ENCODE measurements at places on chromosomes 2 and 18.

- DNase-seq = peak; percentile 1
These were observed 353.9 kb upstream of the SPHKAP start for GRCh38 chr2:228535396-228535795.

DNA sequence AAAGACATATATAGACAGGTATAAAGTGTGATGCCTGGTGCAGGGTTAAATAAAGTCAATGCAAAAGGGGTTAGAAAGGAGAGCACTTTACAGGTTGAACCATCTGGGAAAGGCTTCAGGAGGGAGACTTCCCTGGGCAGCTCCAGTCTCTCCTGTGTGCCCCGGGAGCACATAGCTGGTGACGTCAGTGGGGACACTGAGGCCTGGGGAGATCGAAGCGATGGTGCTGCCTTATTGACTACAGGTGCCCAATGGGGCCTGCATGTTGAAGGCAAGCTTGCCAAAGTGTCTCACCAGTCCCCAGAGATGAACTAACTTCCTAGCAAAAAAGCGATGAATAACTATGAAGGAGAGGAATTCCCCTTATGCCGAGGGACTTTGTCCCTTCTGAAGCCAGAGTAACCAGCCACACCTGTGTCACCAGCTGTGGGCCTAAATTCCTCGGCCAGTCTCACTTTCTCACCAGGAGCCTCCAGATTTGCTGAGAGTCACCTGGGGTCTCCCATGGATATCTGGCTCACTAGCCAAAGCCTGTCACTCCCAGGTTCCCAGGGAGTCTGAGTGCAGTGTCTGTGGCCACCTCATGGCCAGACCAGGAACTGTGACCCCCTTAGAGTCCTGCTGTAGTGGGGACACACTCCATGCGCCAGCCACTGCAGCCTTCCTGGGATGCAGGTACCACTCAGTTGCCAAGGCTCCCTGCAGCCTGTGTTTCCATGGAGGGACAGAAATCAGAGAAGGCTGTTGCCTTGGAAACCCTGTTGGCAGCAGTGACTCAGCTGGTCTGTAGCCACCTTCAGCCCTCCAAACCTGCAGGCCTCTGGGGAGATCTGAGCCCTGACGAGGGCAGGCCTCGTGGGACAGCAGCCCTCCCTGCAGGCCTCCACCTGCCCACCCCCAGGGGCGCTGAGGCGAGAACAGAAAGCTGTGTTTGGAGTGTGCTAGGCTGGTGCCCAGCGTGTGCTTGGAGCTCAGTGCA lies 128.7 kb downstream of the CTIF start:
- no peak for DNase-seq

GRCh38 chr2:18791172-18791797 lies 201.9 kb upstream of the NT5C1B start:
- no peak for DNase-seq

GRCh38 chr2:101751276-101751815 lies 53.8 kb downstream of the MAP4K4 start:
- no peak for DNase-seq

DNA sequence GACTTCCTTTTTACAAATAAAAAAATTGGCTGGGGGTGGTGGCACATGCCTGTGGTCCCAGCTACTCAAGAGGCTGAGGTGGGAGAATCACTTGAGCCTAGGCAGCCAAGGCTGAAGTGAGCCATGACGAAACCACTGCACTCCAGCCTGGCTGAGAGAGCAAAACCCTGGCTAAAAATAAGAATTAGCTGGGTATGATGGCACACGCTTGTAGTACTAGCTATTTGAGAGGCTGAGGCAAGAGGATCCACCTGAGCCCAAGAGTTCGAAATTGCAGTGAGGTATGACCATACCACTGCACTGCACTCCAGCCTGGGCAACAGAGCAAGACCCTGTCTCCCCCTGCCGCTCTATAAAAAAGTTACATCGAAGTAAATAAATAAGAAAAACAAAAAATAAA lies 33.7 kb downstream of the GFPT1 start:
- DNase-seq = no peak

- no peak for DNase-seq
These were observed 61.9 kb upstream of the PSMD14 start for GRCh38 chr2:161246281-161246680.

DNA sequence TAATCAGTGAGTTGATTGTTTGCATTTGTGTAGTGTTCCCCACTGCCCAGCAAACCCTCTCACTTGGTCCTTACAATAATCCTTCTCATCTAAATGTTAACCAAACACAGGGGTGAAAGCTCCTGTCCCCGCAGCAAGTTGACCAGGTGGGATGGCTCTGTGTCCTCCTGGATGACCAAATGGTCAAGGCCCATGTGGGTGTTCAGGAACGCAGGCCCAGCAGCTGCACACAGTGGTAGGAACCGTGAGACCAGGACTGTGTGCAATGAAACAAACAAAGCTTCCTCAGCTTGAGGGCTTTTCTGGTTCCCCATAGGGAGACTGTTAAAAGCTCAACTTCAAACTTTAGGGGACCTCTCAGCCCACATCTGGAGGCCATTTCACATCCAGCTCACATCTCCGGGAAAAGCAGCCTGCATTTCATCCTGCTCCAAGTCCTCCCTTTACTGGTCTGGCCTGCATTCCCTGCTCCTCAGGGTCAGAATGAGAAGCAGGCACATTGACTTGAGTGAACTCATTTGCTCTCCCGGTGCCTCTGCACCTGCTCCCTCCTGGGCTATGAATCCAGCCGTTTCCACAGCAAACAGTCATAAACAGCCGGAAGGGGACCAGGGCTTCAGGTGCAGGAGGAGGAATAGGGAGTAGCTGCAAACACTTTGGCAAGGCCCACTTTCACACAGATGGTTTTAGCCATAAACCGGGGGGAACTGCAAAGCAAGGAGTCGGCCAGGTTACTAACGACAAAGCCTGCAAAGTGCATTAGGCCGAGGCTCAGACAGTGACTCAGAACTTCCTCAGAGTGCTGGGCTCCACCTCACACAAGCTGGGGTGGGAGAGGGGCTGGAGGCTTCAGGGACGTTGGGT lies 144.7 kb downstream of the CAPN13 start:
- peak; percentile 30 for DNase-seq

DNA sequence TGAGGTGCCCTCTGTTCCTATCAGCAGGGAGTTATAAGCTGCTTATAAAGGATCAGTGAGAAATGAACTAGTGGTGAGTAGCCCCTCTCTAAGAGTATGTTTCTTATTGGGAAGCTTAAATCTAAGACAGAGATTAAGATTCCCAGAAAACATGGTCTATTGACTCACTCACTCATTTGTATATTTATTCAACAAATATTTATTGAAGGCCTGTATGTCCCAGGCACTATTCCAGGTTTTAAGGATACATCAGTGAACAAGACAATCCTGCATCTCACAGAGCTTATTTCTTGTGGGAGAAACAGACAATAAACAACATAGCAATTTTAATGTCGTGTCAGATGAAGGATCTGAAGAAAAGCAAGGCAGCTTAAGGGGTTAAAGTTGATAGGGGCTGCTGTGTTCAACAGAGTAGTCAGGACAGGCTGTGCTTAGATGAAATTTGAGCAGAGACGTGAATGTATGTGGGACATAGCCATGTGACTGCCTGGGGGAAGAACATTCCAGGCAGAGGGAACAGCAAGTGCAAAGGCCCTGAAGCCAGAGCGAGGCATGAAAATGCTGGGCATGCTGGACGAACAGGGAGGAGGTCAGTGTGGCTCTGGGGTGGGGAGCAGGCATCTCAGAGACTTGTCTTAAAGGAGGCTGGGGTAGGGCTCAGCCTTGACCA lies 14.8 kb upstream of the PSD4 start:
- no peak for DNase-seq

DNA sequence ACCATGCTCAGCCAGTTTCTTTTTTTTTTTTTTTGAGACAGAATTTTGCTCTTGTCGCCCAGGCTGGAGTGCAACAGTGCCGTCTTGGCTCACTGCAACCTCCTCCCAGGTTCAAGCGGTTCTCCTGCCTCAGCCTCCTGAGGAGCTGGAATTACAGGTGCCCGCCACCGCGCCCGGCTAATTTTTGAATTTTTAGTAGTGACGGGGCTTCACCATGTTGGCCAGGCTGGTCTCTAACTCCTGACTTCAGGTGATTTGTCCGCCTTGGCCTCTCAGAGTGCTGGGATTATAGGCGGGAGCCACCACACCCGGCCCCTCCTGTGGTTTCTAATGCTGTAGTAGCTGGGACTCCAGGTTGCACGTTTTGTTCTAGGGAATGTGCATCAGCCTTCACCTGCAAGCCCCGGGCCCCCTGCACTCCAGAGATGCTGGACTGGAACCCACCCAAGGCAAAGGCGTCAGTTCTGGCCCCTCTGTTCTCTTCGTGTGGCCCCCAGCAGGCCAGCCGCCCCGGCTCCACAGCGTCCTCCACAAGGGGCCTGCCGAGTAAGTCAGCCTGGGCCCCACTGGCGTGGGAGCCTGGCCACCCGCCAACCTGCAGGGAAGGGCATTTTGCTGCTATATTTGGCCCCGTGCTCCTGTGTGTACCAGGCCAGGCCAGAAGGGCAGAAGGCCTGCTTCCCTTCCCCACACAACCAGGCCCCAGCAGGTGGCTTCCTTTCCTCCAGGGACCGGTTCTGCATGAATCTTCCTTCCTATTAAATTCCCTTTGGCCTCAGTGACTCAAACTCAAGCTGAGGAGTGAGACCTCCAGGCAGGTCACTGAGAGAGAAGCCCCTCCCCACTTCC lies 25.7 kb upstream of the B3GNT7 start:
- no peak for DNase-seq

- peak; percentile 92 for DNase-seq
These were observed 55.5 kb downstream of the NCK2 start for GRCh38 chr2:105800036-105800713.

DNA sequence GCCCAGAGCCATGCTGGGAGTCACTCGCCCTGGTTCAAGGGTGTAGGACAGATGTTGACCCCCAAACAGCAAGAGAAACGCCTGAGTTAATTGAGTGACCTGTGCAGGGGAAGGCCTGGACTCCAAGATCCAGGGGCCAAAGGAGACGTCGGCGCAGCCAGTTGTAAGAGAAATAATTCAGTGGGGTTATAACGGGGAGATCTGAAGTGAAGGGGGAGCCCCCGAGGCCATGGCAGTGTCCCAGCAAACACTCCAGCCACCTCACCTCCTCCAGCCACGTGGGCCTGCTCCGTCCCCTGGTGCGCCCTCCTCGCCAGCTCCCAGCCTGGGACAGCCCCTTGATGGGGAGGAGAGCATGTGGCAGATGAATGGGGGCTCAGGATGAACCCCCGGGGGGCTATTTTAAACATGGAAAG lies 130.7 kb upstream of the GPC1 start:
- no peak for DNase-seq

- DNase-seq = no peak
These were observed 682.0 kb upstream of the ID2 start for GRCh38 chr2:7999683-8000476.
